Adrenal gland (tissue), 19 donors: ENCODE measurements at places on chromosomes 1 and 21.

DNA sequence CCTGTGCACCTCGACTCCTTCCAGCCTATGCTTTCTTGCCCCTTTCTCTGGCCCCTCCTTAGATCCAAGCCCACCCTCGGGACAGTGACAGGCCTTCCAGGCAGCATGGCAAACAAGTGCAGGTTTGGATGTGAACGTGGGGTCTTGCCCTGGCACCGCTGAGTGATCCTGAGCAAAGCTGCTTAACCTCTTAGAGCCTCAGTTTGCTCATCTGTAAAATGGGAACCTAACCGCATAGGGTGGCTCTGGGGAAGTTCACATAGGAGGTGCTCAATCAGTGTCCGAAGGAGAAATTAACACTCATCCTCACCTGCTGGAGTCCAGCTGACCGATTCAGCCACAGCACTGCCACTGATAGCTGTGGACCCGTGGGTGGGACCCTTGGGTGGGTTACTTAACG, 7.2 kb downstream of the MFAP2 start:
- no peak for DNase-seq

DNA sequence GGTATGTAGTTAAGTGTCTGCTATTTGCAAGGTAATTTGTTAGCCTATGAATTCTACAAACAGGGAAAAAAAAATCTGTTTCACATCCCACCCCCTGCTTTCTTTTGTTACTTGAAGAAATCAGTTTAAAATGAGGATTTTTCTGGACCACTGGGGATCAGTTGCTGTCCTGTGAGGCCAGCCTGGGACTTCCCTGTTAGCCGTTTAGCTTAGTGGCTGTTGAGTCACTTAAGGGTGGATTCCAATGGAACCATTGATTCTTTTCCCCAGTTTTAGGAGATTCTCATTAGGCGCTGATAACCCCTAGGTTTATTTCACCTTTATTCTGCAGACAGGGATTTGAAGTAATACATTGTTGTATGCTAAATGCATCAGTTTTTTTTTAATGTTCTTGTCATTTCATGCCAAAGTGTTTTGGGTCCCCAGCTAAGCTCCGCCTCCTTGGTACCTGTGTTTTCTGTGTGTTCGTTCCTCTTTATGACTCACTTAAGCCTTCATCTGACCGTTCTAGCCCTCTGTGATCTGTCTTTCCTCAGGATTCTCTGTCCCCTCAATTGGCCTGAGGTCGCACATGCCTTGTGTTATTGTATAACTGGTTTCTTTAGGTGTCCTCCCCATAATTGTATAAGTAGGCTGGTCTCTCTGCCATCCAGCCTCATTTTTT, 59.3 kb downstream of the NOS1AP start:
- DNase-seq = no peak

DNA sequence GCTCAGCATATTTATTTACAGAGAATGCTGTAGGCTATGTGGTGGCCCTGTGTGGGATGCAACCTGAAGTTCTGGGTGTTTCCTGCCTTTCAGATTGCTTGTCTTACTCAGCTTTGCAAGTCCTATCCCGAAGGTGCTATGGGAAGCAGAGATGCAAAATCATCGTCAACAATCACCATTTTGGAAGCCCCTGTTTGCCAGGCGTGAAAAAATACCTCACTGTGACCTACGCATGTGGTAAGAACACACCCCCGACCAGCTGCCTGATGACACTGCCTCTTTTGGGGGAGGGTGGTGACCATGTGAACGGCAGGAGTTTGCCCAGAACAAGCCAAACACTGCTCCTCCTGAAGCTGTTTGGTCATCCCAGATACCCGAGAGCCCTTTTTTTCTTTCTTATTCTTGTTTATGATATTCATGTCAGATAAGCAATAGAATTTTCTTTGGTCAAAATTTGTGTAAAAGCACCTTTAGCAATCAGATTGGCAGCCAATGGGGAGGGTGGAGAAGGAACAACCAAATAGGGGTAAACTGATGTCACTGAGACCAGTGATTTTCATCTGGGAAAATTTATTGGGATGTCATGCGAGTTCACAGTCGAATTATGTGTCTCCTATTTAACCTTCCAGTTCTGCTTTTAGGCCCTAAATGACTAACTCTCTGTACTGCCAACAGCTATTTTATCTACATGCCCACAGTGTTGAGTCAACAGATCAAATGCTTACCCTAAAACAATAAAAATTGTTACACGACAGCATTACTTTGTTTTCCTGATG, 82.6 kb downstream of the EVA1C start:
- DNase-seq = no peak

DNA sequence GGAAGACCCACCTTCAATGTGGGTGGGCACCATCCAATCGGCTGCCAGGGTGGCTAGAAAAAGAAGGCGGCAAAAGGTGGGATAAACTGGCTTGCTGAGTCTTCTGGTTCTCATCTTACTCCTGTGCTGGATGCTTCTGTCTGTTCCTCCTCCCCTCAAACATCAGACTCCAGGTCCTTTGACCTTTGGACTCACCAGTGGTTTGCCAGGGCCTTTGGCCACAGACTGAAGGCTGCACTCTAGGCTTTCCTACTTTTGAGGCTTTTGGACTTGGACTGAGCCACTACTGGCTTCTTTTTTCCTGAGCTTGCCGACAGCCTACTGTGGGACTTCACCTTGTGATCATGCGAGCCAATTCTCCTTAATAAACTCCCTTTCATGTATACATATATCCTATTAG, 55.9 kb downstream of the VCAM1 start:
- no peak for DNase-seq

GRCh38 chr1:29827237-29827750, 591.0 kb downstream of the PTPRU start:
- no peak for DNase-seq

DNA sequence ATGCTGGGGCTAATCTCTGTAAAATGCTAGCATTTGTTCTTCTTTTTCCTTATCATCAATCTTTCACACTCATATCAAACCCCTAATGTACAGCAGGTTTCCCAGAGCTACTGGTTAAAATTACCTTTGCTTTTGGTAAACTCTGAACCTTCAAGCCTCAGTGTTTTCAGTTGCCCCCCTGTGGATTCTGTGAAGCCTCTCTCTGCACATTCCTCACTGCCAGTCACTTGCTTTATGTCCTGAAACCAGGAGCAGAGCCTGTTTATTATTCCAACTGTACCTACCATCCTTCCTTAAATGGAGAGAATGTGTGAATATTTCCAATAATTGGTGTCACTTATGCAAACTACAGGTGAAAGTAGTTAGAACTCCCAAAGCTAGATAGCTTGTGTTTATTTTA, 134.2 kb downstream of the NEK7 start:
- no peak for DNase-seq

- no peak for DNase-seq
These were observed 55.5 kb upstream of the FOXO6 start for GRCh38 chr1:41305576-41306363.

DNA sequence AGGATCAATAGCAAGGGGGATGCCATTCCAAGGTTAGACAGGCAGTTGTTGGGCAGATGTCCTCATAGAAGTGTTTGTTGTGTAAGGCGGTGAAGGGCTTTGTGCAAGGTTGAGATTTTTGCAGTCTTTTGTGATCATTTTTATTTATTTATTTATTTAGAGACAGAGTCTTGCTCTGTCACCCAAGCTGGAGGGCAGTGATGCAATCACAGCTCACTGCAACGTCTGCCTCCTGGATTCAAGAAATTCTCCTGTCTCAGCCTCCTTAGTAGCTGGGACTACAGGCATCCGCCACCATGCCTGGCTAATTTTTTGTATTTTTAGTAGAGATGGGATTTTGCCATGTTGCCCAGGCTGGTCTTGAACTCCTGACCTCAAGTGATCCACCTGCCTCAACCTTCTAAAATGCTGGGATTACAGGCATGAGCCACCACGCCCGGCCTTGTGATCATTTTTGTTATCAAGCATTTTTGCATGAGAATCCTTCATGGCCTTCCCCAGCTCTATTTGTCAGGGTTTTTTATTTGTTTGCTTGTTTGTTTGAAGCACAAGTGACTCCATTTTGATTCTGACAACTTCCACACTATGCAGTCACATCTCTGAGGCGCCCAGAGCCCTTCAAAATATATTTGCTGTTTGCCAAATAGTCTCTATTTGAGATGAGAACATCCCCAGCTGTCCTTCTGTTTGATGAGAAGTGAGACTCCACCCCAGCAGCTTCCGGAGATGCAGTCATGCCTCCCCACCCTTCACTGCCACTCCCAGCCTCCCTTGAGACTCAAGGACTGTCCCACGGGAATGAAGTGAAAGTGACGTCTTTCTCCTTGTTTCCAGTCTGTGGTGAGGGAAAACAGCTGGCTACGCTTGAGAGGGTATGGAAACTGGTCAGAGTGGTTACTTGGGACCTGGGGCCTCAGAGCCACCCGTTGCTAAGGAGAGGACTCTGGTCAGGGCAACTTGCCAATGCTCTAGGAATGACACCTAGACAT, 38.0 kb downstream of the TMEM50B start:
- DNase-seq = peak; percentile 78

DNA sequence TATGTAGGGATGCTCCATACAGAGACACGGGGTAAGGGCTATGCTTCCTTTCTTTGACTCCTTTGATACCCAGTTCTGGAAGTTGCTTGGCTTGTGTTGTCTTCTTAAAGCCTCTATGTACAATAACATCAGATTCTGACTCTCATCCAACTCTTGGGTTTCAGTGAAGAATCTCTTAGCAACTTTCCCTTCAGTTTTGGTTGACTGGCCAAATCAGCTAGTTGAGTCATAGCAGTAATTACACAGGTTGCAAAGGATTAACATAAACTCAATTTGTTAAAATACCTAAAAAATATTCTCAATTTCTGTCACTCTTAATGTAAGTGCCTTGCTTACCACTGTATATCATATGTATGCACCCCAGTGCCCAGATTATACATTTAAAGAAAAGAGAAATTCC, 9.2 kb downstream of the CD1E start:
- no peak for DNase-seq

DNA sequence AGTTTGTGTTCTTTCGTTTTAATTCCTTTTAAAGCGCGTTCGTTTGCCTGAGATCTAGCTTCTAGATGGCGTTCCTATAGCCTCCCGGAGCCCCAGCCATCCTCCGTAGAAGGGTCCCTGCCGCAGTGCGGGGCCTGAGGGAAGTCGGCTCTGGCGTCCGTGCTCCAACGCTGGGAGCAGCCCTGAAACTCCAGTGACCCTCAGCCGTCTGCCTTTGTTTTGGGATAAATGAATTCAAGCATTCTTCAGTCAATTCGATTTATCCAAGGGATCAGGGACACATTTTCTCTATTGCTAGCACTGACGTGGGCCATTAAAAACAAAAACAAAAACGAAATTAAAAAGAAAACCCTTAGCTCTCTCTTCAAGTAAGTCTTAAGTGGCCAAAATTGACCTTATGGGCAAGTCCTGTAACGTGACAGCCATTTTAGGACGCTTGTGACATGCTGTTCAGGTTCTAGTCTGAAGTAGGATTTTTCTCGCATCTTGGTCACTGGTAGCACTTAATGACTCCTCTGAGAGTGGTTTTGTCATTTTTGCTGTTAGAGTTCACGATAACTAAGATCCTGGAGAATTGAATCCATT, 742 bp upstream of the HSPA13 start:
- DNase-seq = peak; percentile 15

DNA sequence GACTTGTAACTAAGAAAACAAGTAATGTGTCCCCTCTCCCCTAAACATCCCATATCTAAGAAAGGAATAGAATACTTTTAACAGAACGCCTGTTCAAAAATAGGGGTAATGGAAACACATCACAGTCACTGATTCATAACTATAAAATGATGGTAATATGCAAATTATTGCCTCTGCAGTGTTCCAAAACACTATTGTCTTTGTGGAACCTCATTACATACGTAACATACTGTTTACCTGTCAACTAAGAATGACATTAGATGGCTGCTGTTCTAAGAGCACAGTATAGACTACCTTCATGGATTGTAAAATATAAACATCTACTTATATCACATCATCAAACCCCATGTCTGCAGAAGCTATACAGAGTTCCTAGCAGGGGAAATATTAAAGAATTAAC, 3.4 kb upstream of the BCL2L15 start:
- DNase-seq = no peak

DNA sequence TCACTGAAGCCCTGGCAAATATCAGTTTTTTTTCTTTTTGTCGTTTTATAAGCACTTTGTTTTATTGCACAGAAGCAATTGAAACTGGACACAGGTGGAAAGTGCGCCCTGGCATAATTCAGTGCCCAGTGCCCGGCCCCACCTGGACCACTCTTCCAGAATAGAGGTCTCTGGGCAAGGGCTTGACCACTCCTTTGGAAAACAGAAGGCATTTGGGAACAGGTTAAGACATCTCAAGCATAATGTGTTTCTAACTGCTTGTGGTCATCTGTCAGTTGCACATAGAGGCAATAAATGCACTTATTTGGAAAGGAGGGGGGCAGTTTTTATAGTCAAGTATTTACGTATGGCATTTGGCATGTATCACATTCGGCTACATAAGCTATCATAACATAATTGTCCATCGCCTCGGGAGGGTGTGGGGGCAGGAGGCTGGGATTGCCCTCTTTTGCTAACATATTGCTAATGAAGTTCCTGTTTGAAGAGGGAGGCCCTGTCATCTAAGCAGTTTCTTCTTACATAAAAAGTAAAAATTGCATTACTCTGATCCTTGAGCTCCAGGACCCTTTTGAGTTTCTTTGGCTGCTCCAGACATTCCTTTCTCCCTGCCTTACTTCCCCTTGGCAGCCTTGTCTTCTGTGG, 14.7 kb upstream of the CD2 start:
- no peak for DNase-seq

- no peak for DNase-seq
These were observed 992 bp upstream of the SSX2IP start for GRCh38 chr1:84691122-84691783.

DNA sequence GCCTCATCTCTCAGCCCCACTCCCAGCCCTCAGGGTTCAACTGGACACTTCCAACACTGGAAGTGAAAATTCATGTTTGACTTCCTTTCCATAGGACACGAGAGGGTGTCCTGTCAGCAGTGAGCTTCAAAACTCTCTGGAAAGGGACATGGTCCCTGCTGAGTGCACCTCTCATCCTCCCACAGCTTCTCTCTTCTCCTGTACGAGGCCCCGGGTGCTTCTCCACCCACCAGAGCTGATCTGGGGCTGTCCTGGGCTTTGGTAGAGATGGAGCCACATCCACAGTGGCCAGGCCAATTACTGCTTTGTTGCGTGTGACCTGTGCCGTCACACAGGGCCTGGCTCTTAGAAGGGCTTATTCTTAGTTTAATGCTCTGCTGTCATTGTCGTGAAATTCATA, 182.3 kb downstream of the RRAGC start:
- DNase-seq = no peak

DNA sequence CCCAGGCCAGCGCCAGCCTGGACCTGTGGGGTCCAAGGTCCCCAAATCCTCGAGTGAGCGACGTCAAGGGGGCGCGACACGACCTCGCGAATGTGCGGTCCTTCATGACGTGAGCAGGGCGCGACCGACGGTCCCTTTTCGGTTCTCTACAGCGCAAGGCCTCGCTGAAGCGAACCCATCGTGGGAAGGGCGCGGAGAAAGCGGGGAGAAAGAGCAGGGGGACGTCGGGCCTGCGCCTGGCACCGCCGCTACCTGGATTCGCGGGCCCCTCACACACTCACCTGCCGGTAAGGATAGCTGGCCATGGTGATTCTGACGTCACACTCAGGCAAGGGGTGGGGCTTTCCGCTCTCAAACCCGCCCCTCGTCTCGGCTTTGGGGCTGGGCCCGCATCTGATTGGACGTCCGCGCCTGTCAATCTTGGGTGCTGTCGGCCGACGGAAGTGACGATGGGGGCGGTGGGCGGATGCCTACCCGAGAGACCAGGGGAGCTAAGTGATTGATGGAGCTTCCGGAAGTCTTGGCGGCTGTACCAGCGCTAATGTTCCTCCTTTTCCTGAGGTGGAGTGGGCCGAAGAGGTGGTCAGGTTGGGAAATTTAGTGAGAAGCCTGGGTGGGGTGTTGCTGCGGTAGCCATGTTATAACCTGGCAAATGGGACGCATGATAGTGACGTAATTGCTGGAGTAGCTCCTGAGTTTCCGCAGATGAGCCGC, at the start of gene PEF1:
Gene PEF1 (minus strand): TSS at position 317 of the 714 bp plus-strand sequence. CDS start 12 bp downstream, at position 305.
- peak; percentile 99 for DNase-seq
